ENCODE measurements at places on chromosomes 4 and X. TPM values are rescaled to one million over a fixed set of nuclear protein-coding genes. Genes with fewer than 3 reads are reported as not detected.
A peak's percentile ranks its signal among the peaks of the same experiment; 100 is the strongest.

GRCh38 chr4:71261633-71262121 is 77.1 kb upstream of the SLC4A4 start:
- no peak overlapping the region for H3K4me3 ChIP-seq
- H3K27ac ChIP-seq = peak overlapping the region; percentile 69
- peaks cover 20% of the 10 kb centered on the region for H3K4me1 ChIP-seq
- peak; percentile 42 for DNase-seq
- H3K36me3 ChIP-seq = no peaks in the 10 kb centered on the region

DNA sequence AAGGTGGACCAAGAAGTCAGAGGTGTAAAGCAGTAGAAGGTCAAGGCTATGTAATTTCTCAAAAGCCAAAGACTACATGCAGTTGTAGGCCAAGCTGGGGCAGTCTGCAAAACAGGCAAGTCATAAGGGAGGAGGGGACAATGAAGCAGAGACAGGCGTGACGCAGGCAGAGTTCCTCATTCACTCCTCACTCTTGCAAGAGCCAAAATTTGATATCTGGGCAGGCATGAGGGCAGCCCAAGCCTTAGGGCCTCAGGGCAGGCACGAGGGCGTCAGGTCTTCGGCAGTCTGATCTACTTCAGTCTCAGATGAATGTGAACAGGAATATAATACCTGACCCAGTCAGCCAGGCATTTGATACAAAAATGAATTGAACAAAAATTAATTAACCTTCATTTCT is 86.4 kb upstream of the AGA start:
- H3K27me3 ChIP-seq = no peaks in the 10 kb centered on the region
- DNase-seq = no peak
- no peak overlapping the region for H3K4me3 ChIP-seq
- no peak overlapping the region for H3K27ac ChIP-seq

DNA sequence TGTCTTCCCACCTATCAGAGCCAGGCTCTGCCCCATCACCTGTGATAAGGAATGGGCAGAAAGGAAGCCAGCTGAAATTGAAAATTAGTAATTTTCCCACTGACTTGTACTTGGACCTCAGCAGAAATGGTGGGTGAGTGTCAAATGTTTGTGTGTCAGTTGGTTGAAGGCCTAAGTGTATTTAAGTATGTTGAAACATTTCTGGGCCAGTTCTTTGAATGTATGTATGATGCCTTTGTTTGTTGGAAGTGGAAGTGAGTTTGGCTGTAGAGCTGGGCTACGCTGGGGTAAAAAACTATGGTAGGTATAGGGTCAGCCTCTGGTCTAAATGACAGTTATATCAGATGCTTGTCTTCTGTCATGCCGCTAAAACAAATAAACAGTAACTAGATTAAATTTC is 27.7 kb downstream of the JADE1 start:
- H3K27me3 ChIP-seq = no peaks in the 10 kb centered on the region
- H3K36me3 ChIP-seq = peaks cover 18% of the 10 kb centered on the region
- no peak overlapping the region for H3K27ac ChIP-seq

- DNase-seq = no peak
- no peak overlapping the region for H3K27ac ChIP-seq
- H3K27me3 ChIP-seq = peaks cover 78% of the 10 kb centered on the region
- no peaks in the 10 kb centered on the region for H3K4me1 ChIP-seq
- peaks cover 70% of the 10 kb centered on the region for H3K36me3 ChIP-seq
These were observed 16.6 kb upstream of the UBA1 start for GRCh38 chrX:47177079-47177478.

DNA sequence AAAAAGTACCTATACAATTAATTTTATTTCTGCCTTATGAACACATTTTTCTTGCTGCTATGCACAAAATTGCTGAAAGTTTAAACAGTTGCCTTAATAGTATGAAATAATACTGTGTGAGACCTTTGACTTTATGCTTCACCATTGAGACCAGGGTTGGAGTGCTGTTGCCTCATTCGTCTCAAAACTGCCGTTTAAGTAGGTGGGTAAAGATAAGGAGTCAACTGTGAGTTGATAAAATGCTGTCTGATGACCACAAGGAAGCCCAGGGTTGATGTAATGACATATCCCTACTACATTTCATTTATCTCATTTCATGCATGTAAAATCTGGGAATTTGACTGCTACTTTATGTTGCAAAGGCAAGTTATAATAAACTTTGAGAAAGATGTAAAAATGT is 23.4 kb downstream of the STK26 start:
- H3K27me3 ChIP-seq = peaks cover 4% of the 10 kb centered on the region
- DNase-seq = no peak
- no peaks in the 10 kb centered on the region for H3K36me3 ChIP-seq
- no peak overlapping the region for H3K4me3 ChIP-seq

DNA sequence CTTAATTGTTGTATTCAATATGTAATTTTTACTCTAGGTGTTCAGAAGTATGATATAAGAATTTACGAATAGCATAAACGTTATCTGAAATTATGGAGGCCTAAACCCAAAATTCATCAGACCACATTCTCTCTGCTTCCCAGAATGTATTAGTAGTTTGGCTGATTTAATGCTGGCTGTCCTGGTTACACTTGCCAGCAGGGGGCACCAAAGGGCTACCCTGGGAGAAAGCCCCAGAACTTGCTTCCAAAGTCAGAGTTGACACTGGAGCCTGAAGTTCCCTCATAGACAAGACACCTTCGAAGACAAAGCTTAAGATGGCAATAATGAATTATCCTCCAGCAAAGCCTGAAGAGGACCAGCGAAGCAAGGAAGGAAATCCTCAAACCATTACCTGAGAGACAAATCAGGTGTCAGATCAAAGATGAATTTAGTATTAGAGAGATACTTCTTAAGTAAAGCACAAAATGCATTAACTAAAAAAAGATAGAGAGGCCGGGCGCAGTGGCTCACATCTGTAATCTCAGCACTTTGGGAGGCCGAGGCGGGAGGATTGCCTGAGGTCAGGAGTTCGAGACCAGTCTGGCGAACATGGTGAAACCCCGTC is 11.3 kb upstream of the ANOS1 start:
- no peaks in the 10 kb centered on the region for H3K36me3 ChIP-seq
- H3K4me3 ChIP-seq = no peak overlapping the region
- DNase-seq = no peak

MND1 gene
- total RNA-seq = 5.9 TPM
